Activated gamma-delta T cell (primary cell): ENCODE measurements at places on chromosomes 3 and 15.

DNA sequence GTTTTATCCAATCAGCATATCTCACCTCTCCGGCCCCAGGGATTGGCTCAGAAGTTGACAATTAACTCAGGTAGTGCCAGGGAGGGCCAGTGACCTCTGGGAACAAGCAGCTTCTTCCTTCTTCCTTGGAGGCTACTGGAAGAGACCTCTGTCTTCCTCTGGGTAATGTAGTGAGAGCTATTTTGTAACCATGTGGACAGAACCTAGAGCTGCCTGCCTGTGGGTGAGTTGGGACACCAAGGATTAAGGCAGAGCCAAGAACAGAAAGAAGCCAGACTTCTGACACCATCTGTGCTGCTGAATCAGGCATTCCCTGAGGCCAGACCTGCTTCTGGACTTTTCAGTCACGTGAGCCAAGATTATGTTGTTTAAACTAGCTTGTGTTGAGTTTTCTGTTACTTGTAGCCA lies 5.9 kb upstream of the NDUFAF1 start:
- no peak for DNase-seq

- no peak for DNase-seq
These were observed 25.3 kb upstream of the ARHGEF26 start for GRCh38 chr3:154095832-154096421.

DNA sequence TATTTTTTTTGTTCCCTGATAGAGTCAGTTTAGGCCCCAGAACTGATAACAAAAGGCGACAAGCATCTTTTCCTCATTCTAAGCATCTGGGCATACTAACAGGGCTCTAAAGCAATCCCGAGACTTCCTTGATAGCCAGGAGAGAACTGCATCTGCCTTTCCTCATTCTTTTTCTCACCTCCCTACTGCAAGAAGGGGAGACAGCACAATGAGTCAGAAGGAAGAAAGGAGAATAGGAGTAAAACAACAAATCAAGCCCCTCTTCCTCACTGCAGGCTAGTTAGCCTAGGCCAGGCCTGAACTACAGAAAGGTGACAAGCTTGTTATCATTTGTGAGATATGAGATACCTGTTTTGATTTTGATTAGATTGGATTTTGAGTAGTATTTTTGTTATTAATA lies 97.9 kb downstream of the NAALADL2 start:
- no peak for DNase-seq

GRCh38 chr3:19811689-19812088 lies 122.3 kb downstream of the EFHB start:
- no peak for DNase-seq

DNA sequence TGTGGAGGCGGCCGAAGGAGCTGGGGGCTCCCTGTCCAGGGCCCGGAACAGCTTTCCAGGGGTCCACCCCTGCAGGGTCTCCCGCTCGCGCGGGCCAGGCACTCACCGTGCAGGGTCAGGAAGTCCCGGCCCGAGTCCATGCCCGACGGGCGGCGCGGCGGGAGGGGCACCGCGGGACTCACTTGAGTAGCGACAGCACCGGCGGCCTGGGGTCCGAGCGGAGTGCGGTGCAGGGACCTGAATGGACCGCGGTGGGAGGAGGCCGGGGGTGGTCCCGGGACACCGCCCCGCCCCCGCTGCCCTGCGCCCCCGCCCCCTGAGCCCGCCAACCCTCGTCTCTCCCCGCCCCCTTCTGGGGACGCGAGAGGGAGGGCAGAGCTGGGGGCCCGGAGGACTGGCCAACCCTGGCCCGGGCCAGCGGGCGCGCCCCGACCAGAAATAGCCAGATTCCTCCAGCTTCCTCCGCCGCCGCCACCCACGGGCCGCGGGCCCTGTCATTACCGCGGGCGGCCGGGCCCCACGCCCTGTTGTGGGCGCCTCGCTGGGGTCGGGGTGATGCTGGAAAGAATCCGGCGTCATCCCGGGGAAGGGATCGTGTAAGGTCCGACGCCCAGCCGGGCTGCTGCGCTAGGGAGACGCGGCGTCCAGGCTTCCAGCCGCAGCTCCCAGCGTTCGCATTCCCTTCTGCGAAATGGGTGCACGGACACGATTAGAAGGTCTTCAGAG lies at the start of gene PLCD1:
Gene PLCD1 (minus strand): TSS at position 243 of the 726 bp plus-strand sequence. CDS start 103 bp downstream, at position 140.
- DNase-seq = peak; percentile 40

DNA sequence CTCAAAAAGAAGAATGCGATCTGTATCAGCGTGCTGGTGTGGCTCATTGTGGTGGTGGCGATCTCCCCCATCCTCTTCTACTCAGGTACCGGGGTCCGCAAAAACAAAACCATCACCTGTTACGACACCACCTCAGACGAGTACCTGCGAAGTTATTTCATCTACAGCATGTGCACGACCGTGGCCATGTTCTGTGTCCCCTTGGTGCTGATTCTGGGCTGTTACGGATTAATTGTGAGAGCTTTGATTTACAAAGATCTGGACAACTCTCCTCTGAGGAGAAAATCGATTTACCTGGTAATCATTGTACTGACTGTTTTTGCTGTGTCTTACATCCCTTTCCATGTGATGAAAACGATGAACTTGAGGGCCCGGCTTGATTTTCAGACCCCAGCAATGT lies 1.3 kb downstream of the P2RY1 start:
- DNase-seq = no peak

- DNase-seq = no peak
These were observed 83.4 kb upstream of the WNT7A start for GRCh38 chr3:13963137-13963886.

DNA sequence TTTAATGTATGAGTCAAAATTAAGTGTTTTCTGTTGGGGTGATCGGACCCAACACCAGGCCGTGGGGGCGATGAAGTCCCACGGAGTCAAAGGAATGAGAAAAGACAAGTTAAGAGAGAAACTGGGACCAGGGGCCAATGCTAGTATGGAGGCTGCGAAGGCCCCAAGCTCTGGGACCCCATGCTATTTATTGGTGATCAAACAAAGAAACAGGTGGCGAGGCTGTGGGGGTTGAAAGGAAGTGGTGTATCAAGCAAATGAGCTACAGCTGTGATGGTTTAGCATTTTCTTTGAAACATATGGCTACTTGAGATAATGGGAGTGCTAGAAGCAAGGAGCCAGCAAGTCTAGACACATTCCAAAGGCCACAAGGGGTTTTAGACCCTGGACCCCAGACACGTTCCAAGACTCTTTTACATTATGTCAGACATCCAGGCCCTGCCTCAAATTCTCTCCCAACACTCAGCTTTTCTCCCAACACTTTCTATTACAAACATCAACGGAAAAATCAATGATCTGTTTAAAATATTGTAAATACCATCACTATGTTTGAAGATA lies 56.0 kb upstream of the SNRPN start:
- DNase-seq = no peak

GRCh38 chr3:149646181-149646766 lies 11.6 kb downstream of the WWTR1 start:
- DNase-seq = no peak

- no peak for DNase-seq
These were observed 14.1 kb upstream of the GNAT1 start for GRCh38 chr3:50177346-50177745.

GRCh38 chr3:108106031-108106430 lies 15.2 kb upstream of the CD47 start:
- DNase-seq = no peak

DNA sequence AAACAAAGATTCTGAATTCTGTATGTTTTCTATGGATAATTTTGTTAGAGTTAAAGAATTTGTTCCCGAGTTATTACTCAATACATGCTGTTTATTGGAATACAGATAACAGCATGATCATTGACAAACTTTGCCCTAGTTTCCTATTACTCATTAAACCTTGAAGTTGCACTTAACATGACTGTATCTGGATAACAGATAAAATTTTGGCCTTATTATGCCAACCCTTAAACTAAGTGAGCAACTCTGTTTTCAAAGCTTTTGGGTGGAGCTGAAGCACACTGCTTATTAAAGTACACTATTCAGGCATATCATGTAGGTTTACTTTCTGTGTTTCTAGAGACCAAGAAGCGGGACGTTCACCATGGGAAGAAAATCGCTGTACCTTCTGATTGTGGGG lies at the start of gene AADAC:
Gene AADAC (plus strand): TSS at position 318 of the 400 bp plus-strand sequence. CDS start 47 bp downstream, at position 365.
- DNase-seq = no peak

GRCh38 chr15:90482124-90483011 lies 47.4 kb upstream of the CRTC3 start:
- DNase-seq = no peak

- no peak for DNase-seq
These were observed 105.3 kb downstream of the BBX start for GRCh38 chr3:107627962-107628542.

- DNase-seq = no peak
These were observed 22.0 kb upstream of the ANXA2 start for GRCh38 chr15:60419753-60420152.

DNA sequence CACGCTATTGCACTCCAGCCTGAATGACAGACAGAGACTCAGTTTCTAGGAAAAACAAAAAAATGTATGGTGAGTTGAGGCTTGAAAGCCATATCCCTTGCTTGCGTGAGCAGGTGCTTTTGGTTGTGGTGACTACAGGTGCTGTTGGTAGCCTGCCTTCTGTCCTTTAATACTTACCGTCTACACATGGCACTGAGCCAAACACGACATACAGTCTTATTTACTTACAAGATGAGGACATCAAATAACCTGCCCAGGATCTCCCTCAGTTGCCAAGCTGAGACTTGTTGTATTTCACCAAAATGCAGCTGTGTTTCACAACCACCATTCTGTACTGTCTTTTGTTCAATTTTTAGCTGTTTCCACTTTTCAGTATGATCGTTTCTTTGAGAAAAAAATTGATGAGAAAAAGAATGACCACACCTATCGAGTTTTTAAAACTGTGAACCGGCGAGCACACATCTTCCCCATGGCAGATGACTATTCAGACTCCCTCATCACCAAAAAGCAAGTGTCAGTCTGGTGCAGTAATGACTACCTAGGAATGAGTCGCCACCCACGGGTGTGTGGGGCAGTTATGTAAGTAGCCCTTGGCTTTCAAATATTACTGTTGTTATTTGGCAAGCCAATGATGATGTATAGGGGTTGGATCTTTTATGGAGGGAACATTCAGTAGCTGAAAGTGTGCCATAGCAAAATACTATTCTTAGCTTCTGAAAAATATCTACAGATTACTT lies 6.5 kb downstream of the ALAS1 start:
- no peak for DNase-seq

DNA sequence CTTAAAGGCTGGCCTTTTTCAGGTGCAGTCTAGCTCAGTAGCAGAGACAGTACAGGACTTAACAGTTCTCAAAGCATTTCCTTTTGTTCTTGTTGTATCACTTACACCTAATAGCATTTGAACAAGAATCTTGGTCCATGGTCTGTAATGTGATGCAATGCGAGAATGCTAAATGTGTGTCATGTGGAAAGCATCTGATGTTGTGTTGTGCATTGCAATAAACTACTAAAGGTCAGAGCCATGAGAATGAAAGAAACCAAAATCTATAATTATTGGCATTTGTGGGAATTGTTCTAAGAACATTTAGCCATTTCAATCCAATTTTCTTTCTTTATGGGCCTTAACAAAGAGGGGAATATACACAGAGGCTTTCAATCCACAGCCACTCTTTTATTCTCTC lies 324.5 kb upstream of the ROBO2 start:
- no peak for DNase-seq

DNA sequence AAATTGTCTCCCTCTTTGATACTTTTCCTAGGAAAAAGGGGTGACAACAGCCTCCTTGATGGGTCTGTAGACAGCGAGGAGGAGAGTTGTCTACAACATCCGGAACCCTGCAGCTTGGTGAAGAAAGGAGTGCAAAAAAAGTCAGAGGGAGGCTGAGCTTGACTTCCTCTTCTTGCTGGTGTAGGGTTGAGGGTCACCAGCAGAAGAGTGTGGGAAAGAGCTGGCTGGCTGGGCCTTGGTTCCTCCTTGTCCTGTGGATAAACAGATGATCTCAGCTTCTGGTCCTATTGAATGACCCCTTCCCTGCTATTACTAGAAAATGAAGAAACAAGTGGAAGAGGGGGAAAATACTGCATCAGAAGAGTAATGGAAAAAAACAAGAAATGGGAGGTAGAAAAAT lies 20.4 kb downstream of the SLC7A14 start:
- no peak for DNase-seq

- DNase-seq = no peak
These were observed 418 bp downstream of the ALPK3 start for GRCh38 chr15:84817466-84818081.

GRCh38 chr15:100812802-100813201 lies 66.8 kb upstream of the ALDH1A3 start:
- no peak for DNase-seq
